ENCODE measurements at places on chromosomes 4 and X. TPM values are rescaled to one million over a fixed set of nuclear protein-coding genes. Genes with fewer than 3 reads are reported as not detected.

DNA sequence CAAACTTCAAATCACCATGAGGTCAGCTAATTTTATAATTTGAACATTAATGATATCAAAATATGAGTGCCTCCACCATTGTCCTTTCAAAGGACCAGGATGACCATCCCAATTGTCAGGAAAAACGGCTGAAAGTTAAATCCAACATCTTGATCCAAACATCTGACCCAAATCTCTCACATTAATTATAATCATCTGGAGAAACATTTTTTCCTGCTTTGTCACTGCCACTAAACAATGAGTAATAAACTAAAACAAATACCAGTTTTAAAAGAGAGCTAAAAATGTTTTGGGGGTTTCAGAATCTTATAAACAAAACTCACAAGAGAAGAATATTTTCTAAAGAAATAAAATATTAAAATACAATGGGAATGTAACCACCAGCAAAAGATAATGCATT is 45.7 kb upstream of the NDST4 start:
- no peak for DNase-seq

DNA sequence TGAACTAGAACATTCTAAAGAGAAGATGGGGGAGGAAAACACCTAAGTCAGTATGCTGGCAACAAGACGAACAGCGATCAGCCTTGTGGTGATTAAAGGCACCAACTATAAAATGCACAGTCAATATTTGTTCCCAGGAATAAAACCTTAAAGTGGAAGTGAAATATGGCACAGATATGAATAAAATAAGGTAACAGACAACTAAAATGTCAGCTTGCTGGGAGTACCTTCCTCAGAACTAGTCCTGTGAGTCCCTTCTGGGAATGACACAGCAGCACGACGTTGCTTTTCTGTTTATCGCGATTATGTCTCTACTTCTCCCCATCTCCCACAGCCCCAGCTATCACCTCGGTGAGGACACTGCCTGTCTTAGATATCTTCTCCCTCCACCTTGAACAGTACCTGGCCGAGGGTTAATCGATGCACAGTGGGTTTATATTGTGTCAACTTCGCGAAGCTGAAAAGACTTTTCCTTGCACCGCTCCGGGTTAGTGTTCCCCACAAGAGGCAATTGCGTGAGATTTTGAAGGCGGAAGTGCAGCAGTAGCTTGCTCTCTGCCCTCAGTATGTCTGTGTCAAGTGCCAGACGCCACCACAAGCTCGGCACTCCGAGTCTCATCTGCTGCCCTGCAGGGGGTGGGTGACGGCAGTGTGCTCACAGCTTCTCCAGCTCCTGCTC is 17.4 kb downstream of the MTNR1A start:
- no peak for DNase-seq

CFAP47 gene
- 0.75 TPM for total RNA-seq

IBSP gene
- not detected for total RNA-seq

- peak; percentile 75 for DNase-seq
Measured at GRCh38 chrX:154308108-154308946, 12.7 kb downstream of the TKTL1 start.

GRCh38 chr4:97950836-97951235 is 192.4 kb downstream of the STPG2 start:
- DNase-seq: no peak

CSAG2 gene
- not detected for total RNA-seq

DNA sequence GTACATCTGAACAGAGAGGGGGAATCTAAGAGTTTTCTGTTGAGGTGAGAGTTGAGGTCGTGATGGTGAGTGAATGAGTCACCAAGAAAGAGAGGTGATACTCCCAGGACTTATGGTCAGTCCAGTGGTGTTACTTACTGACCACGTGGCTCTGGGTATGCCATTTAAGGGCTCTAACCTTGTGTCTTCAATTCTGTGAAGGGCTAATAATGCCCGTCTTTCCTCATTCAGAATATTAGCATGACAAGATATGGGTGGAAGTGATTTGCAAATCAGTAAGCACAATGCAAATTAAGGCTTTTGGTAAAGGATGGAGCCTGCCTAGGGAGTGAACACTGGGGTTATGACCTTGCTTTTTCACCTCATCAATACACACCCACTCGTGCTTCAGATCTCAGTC is 75.2 kb downstream of the COQ2 start:
- no peak for DNase-seq

SULT1E1 gene
- total RNA-seq: not detected

Data from neural crest cell (in vitro differentiated cells).